ENCODE measurements at places on chromosomes 3 and 15.
A peak's percentile ranks its signal among the peaks of the same experiment; 100 is the strongest.

DNA sequence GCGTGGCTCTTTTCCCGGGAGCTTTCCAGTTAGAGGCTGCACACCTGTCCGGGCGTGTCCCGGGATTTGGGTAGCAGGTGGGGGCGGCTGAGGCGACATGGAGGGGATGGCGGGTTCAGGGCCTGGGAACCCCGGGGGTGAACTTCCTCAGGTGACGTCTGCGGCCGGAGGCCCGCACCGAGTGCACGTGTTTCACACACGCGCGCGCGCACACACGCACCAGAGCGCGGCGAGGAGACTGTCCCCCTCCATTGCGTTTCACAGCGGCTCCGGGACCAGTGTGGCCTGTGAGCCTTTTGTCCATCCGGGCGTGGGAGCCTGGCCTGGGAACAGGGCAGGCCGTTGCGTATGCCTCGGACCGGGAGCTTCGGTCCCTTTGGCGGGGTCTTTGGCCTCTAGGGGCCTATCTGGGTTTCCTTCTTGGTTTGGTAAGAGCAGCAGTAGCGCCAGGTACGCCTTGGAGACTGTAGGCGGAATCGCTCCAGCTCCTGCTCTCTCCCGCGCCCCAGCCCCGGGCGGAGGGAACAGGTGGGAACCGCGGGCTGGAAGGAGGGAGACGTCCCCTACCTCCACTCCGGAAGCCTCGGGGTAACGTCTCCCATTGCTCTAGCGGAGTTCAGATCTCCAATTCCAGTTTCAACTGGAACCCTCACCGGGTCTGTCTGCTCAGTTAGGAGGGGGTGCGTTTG is 220.0 kb downstream of the MEIS2 start:
- no peak for DNase-seq

- no peak for DNase-seq
Observed at GRCh38 chr15:90497912-90498311, 31.8 kb upstream of the CRTC3 start.

GRCh38 chr3:32596909-32597369 is 26.3 kb upstream of the DYNC1LI1 start:
- DNase-seq: no peak

GRCh38 chr15:78265137-78265460 is 737 bp downstream of the DNAJA4 start:
- DNase-seq: no peak

DNA sequence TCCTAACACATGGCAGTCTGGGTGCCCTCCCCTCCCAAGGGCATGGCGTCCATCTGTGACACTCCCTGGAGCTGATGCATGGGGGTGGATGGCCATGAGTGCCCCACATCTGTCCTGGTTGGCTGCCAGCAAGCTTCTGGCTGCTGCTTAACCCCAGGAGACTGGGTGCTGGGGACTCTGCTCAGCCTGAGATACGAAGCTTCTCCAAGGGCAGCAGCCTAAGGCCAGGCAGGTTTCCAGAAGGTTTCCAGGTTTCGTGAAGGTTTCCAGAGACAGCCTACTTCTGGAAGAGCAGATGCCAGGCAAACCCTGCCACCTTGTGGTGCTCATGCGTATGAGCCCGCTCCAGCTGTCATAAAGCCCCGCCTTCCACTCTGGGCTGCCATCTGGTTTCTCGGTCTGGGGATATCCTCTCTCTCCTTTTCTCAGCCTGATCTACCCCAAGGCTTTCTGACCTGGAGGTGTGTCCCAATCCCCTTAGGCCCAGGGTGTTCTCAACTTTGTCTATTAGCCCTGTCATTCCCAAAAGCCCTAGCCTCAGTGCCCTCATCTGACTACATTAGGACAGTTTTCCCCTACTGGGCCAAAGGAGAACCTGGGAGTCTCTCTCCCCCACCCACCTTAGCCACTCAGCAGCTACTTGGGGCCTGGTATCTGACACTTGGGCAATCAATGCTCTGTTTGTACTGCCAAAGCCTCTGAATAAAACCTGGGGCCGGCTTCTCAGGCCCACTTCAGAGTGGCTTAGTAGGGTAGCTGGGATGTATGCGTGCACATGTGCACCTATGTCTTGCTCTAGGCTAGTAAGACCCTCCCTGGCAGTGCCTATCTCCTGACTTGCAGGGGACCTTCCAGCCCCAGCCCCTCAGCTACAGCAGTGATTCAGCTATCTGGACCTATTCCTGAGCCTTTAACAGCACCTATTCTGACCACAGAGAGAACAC is 12.0 kb downstream of the MRPL46 start:
- DNase-seq: peak; percentile 18

GRCh38 chr3:71447803-71448202 is 135.7 kb downstream of the FOXP1 start:
- DNase-seq: no peak

DNA sequence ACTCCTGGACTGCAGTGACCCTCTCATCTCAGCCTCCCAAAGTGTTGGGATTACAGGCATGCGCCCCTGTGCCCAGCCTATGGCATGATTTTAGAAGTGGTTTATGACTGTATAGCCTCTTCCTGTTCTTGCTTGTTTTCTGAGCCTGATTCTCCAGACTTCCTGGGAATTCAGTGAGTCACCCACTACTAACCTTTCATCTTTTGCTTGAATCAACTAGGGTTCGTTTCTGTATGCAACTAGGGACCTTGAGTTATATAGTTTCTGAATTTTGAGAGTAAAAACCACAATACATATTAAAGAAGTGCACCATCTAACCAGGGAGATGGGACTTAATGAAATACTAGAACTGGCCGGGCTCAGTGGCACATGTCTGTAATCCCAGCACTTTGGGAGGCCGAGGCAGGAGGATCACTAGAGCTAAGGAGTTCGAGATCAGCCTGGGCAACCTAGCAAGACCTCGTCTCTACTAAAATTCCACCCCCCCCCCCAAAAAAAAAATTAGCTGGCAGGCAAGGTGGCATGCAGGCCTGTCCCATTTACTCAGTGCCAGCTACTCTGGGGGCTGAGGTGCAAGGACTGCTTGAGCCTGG is 76.0 kb downstream of the ZNF609 start:
- no peak for DNase-seq

- DNase-seq: no peak
Observed at GRCh38 chr3:161914703-161915417, 418.3 kb downstream of the OTOL1 start.

DNA sequence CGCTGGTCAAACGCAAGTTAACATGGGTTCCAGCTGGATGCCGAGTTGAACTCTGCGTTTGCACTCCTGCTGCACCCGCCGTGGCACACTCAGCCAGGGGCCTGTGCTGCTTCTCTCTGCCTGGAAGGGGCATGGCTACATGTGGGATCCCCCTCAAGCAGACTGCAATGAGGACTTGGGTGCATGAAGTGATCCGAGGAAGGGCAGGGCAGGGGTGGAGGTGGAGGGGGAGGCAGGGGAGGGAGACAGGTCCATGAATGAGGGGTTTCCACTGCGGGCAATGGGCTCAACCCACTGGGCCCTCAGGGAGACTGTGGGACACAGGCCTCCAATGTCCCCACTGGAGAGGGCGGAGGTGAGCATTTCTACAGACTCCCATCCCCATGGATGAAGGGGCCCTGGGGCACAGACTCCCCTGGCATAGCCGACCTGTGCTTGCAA is 141.6 kb upstream of the MEF2A start:
- no peak for DNase-seq

GRCh38 chr15:47398594-47398993 is 318.7 kb upstream of the SEMA6D start:
- DNase-seq: no peak

- DNase-seq: no peak
Observed at GRCh38 chr3:188165596-188165995, 11.6 kb downstream of the LPP start.

- DNase-seq: no peak
Observed at GRCh38 chr3:169815590-169816150, 3.0 kb upstream of the LRRC34 start.

- no peak for DNase-seq
Observed at GRCh38 chr3:20250314-20250713, 64.3 kb upstream of the SGO1 start.

GRCh38 chr3:183699238-183699947 is 1.8 kb downstream of the YEATS2 start:
- DNase-seq: no peak

- DNase-seq: no peak
Observed at GRCh38 chr3:19029837-19030521, 118.3 kb upstream of the KCNH8 start.

DNA sequence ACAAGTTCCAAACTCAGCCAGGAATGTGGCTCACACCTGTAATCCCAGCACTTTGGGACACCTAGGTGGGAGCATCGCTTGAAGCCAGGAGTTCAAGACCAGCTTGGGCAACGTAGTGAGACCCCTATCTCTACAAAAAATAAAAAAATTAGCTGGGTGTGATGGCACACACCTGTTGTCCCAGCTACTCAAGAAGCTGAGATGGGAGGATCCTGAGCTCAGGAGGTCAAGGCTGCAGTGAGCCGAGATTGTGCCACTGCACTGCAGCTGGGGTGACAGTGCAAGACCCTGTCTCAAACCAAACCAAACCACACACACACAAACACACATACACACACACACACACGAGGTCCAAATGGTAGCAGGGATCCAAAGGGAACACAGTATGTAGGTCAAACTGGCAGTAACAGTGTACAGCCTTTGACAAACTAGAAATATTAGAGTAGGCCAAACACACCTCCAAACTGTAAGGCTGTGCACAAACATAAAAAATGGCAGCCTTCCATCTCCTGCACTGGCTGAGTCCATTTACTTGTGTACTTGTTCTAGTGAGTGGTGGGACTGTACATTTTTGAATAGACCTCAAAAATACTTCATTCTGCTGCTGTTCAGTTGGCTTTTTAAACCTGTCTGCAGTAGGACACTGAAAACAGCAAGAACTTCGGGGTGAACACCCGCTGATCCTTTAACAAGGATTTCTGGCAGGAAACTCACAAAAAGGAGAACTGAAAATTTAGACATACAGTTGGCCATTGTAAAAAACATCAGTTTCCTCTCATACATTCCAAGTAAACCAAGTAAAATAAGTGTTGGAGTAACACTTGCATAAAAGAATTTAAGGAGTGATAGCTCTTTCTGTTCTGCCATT is 33.6 kb downstream of the INTS14 start:
- no peak for DNase-seq

DNA sequence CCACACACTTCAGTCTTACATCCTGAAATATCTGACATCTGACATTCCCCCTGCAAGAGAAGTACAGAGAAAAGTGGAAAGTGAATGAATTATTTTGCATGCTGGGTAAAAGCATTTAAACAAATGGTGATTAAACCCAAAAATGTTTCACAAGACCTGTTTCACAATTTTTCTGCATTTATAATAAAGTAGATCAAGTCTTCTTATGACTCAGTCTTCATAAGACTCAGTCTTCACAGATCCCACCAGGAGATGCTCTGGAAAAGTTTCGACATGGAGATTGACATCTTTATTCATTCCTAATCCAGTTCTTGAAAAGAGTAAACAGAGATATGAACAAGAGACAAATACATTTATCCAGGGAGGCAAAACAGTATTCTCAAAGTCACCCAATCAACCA is 13.2 kb upstream of the EDC3 start:
- no peak for DNase-seq

DNA sequence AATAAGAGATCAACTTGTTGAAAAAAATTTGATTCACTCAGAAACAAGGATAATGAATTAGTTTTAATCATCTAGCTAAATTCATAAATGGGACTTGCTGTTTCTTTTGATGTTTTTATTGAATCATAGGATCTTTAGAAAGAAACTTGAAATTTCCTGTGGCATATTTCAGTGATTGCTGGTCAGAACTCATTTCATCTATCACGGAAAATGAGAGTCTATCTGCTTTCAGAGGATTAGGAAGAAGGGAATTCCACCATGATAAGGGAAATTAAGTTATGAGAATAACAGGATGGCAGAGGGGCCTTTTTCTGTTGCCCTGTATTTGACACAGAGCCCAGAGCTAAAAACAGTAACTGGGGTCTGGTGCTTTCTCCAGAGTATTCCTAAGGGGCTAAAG is 44.9 kb upstream of the CCNL1 start:
- no peak for DNase-seq

DNA sequence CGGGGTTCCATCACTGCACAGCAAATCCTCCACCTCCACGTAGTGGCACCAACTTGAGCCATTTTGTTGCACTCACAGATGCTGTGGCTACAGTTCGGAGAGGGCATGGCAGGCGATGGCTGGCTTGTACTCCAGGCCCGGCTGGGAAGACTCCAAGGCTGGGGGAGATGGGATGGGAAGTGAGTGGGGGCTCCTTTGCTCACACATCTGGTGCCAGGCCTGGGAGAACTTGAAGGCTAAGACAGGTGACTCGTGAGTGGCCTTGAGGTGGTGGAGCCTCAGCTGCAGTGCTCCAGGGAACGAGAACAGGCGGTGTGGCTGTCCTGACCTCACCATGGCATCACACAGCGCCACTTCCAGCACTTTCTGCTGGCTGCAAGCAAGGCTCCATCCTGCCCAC is 87.9 kb downstream of the PLXNA1 start:
- DNase-seq: no peak

DNA sequence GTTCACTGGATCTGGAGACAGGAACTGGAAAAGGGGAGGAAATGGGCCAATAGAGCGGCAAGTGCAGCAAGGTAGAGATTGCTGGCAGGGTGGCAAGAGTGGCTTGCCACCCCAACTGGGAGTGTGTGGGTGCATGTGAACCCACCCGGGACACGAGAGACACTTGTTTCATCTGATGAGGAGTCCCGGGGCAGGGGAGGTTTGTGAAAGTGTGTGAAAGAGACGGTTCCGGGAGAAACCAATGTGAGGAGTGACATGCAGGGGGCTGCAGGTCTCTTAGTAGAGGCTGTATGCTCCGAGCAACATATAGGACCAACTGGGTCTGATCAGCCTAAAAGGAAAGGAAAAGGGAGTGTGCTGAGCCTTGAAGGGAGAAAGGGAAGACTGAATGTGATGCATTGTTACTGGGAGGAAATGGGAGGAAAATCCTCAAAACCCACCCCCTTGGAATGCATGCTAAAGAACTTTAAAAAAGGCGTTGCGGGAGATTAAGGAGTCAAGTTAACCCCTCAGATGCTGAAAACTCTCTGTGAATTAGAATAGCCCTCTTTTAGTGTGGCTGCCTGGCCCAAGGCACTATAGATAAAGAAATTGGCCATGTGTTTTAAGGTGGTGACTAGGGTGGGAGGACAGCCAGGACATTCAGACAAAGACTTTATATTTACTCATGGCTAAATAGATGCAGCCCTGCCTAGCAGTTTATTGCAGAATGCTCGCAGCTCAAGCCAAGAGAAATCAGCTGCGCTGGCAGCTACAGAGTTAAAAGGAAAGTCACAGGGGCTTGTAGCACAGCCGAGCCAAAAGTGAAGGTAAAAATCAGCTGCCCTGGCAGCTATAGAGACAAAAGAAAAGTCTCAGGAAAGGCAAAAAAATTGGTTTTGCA is 9.1 kb upstream of the SLC9C1 start:
- DNase-seq: no peak
